ENCODE measurements at places on chromosomes 6 and 20.

GRCh38 chr6:158408552-158409130, 96.4 kb downstream of the TULP4 start:
- DNase-seq: no peak

GRCh38 chr6:90369024-90369519, 72.4 kb upstream of the BACH2 start:
- DNase-seq: no peak

- DNase-seq: no peak
These were observed 236.6 kb upstream of the FAM83B start for GRCh38 chr6:54609981-54610380.

- DNase-seq: no peak
These were observed 216.4 kb downstream of the DLL1 start for GRCh38 chr6:170074435-170074834.

DNA sequence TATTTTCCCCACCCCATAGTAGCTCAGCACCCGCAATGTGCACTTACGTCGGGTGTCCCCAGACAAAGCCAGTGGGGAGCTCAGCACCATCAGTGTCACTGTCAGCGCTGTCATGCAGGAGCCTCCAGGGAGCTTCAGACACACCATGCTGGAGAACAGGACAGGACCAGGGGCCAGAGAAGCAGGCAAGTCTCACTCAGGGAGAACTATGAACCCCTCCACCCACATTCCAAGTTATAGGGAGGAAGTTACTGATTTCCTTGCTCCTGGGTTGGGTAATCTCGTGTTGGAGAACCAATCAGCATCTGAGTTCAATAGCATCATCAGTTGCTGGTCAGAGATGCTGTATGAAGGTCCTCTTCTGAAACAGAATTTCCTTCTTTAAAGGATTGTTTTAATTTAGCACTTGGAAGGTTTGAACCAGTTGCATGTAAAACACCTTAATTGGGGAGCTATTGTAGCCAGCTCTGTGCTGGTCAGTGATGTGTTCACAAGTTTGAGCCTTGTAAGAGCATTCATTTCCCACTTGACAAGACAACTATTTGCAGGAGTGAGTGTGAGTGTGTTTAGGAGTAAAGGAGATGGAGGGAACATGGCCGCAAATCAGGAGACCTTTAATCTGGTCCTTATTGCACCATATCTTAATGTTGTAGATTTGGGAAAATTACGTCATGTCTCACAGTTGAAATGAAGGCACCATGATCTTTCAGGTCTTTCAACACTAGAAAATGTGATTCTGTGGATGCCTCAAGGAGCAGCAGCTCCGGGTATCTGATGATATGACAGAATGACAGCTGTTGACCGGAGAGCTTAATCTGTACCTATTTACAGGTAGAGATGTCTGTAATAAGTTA, at the start of gene HLA-DRB1:
Gene HLA-DRB1 (minus strand): TSS at position 253 of the 854 bp plus-strand sequence. CDS start 106 bp downstream, at position 147.
- no peak for DNase-seq

DNA sequence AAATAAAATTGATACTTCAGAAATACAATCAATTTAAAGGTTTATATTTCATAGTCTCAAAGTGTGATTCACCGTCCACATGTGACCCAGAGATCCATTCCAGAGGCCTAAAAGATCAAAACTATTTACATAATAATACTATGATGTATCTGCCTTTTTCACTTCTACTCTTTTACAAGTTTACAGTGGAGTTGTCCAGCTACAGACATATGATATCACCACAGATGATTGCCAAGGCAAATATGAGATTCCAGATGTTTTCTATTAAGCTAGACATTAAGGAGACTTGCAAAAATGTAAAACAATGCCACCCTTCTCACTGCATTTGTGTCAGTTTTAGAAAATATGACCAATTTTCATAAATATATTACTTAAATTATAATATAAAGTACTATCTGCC, 443.7 kb downstream of the GJA1 start:
- no peak for DNase-seq

Data from stimulated activated CD8-positive, alpha-beta memory T cell treated with anti-CD3 and anti-CD28 coated beads, Interleukin-7, amount 100 ng/mL, for 1 hour (primary cell).